ENCODE measurements at places on chromosomes 13 and 19. TPM values are rescaled to one million over a fixed set of nuclear protein-coding genes. Genes with fewer than 3 reads are reported as not detected.

- no peak for DNase-seq
Observed at GRCh38 chr13:111485491-111486250, 165.2 kb downstream of the TEX29 start.

IFNL1 gene
- not detected for total RNA-seq

DNA sequence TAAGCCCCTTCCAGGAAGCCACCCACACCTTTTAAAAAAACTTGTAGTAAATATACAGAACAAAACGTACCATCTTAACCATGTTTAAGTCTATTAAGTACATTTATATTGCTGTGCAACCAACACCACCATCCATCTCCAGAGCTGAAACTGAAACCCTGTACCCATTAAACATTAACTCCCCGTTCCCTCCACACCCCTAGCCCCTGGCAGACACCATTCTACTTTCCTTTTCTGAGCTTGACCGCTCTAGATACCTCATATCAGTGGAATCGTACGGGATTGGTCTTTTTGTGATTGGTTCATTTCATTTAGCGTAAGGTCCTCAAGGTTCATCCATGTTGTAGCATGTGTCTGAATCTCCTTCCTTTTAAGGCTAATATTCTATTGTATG lies 13.0 kb upstream of the SPATA13 start:
- DNase-seq: no peak

DNA sequence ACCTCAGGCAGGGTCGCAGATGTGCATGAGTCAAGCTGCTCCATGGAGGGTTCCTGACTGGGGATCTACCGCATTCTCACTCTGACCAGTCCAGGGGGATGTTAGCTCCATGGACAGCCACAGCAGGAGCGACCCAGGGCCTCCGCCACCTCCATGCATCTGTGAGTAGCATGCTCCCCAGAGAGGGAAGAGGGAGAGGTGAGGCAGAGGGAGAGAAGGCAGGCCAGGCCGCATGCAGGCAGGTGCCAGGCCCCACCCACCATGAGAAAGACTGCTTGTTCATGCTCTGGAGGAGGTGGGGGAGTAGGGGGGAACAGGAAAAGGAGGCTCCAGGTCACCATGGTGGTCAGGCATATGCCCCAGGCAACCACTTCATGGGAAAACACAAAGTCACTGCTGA lies 20.3 kb downstream of the TUBA3C start:
- DNase-seq: no peak

C19orf33 gene
- total RNA-seq: 58.9 TPM

- no peak for DNase-seq
Observed at GRCh38 chr13:33006134-33006533, 10.1 kb upstream of the KL start.

HIPK4 gene
- total RNA-seq: not detected

- DNase-seq: no peak
Observed at GRCh38 chr19:7385062-7385461, 36.3 kb downstream of the ARHGEF18 start.

NRTN gene
- 4.0 TPM for total RNA-seq

SLITRK5 gene
- 1.6 TPM for total RNA-seq

DNA sequence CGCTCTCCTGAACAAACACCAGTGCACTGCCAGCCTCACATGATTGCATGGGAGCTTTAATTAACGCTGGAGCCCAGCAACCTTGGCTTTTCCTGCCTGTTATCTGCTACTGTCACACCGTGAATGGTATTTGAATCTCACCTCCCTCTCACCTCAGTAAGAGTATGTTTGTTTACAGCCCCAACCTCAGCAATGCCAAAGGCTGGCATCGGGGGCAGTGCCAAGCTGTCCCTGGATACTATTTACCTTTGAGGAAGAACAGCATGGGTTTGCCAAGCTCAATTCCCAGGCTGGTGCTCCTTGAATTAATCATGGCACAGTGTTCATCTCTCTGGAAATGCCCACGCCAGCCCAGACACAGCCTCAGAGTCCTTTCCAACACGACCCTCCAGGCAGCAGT lies 57.2 kb upstream of the SERPINE3 start:
- no peak for DNase-seq

GRCh38 chr13:98749501-98749900 lies 3.0 kb downstream of the SLC15A1 start:
- DNase-seq: no peak

PALM3 gene
- 40.2 TPM for total RNA-seq

ZNF460 gene
- 79.6 TPM for total RNA-seq

DNA sequence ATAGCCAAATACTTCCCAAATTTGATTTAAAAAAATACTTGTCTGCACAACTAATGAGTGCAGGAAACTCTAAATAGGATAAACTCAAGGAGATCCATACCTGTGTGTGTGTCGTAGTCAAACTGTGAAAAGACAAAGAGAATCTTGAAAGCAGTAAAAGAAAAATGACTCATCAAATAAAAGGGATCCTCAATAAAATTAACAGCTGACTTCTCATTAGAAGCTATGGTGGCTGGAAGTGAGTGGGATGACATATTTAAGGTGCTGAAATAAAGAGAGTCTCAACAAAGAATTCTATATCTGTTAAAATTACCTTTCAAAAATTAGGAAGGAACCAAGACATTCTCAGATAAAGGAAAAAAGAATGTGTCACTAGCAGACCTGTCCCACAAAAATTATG lies 13.7 kb downstream of the RNASEH2B start:
- DNase-seq: no peak

- no peak for DNase-seq
Observed at GRCh38 chr13:43782686-43783085, 4.1 kb downstream of the ENOX1 start.

All from GM23338 (cell line).